ENCODE measurements at places on chromosomes 2 and 18. TPM values are rescaled to one million over a fixed set of nuclear protein-coding genes. Genes with fewer than 3 reads are reported as not detected.

DNA sequence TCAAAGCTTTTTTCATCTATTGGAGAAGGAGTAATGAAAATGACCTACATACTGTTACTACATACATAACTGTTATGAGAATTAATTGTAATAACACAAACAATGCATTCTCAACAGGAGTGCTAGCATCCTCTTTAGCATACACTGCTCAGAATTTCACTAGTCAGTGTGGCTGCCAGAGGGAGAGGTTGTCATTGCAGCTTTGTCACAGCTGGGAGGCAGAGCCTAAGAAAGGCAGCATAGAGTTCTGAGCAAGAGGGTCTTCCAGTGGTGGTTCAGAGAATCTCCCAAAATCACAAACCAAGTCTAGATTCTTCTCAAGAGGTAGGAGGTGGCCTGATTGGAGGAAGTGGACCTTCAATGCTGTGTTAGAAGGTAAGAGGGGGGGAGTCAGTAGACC lies 286.7 kb upstream of the CYRIA start:
- H3K27ac ChIP-seq, result no peak overlapping the region
- H3K36me3 ChIP-seq, result no peaks in the 10 kb centered on the region
- H3K4me3 ChIP-seq, result no peak overlapping the region

- H3K36me3 ChIP-seq, result no peaks in the 10 kb centered on the region
- no peaks in the 10 kb centered on the region for H3K4me1 ChIP-seq
- DNase-seq, result no peak
- H3K4me3 ChIP-seq, result no peak overlapping the region
- no peak overlapping the region for H3K27ac ChIP-seq
These were observed 68.8 kb downstream of the EMX1 start for GRCh38 chr2:72985891-72986683.

Gene FZD7
- 0.27 TPM for total RNA-seq

Gene TEKT4
- not detected for total RNA-seq

DNA sequence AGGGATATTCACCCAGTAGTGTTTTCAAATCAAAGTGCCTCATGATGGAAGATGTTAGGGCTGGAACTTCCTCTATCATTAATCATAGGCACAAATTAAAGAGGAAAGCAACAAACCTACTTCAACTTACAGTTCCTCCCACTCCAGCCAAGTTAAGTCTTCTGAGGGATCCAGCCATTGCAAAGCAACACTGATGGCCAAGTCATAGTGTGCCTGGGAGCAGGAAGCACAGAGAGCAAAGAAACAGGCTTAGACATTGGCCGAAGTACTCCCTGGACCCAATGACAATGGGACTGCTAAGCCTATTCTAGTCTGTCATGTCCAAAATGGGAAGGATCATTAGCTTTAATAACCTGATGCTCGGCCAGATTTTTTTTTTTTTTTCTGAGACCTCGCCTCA lies 7.0 kb downstream of the C2orf80 start:
- H3K27ac ChIP-seq, result no peak overlapping the region
- H3K27me3 ChIP-seq, result peaks cover 3% of the 10 kb centered on the region
- H3K4me1 ChIP-seq, result peaks cover 2% of the 10 kb centered on the region
- no peaks in the 10 kb centered on the region for H3K36me3 ChIP-seq
- no peak overlapping the region for H3K4me3 ChIP-seq
